ENCODE measurements at places on chromosomes 7 and 10. TPM values are rescaled to one million over a fixed set of nuclear protein-coding genes. Genes with fewer than 3 reads are reported as not detected.

Gene DDX50
- 50.2 TPM for total RNA-seq

Gene ANKRD26
- total RNA-seq = 9.4 TPM

GRCh38 chr10:116465546-116465945, 37.9 kb downstream of the PNLIPRP3 start:
- H3K4me3 ChIP-seq = no peak overlapping the region
- no peak for DNase-seq
- no peaks in the 10 kb centered on the region for H3K36me3 ChIP-seq
- no peaks in the 10 kb centered on the region for H3K4me1 ChIP-seq

DNA sequence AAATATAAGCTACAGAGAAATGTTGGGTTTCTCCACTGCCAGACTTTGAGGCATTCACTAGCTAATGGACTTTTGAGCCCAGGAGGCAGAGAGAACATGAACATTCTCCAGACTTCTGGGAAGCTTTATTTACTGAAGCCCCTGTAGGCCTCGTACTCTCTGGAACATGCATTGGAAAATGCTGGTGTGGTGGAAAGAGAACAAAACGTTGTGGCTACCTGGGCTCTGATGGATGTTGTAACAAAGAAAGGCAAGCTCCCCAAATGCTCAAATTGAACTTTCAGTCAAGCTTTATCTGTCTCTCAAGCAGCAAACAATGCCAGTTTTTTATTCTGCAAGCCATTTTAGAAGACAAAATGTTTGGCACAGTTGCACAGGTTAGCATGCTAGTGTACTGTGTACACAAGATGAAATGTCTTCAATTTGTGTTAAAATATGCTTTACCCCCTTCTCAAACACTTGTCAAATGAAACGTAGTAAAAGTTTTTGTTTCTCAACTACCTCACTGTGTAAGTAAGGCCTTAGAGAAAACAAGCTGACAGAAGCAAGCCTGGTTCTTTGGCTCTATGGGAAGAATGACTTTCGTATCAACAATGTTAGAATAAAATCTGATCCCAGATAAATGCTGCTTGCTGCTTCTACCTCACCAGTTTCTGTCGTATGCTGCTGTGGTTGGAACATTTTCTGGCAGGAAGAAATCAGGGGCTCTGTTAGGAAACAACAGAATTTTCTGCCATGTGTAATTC, 71.0 kb upstream of the CC2D2B start:
- no peaks in the 10 kb centered on the region for H3K4me1 ChIP-seq
- H3K27ac ChIP-seq = no peak overlapping the region
- H3K36me3 ChIP-seq = no peaks in the 10 kb centered on the region
- H3K27me3 ChIP-seq = no peaks in the 10 kb centered on the region

GRCh38 chr7:4866528-4867496, 5.0 kb upstream of the PAPOLB start:
- H3K4me1 ChIP-seq = no peaks in the 10 kb centered on the region
- no peak overlapping the region for H3K27ac ChIP-seq
- DNase-seq = no peak
- H3K27me3 ChIP-seq = no peaks in the 10 kb centered on the region

DNA sequence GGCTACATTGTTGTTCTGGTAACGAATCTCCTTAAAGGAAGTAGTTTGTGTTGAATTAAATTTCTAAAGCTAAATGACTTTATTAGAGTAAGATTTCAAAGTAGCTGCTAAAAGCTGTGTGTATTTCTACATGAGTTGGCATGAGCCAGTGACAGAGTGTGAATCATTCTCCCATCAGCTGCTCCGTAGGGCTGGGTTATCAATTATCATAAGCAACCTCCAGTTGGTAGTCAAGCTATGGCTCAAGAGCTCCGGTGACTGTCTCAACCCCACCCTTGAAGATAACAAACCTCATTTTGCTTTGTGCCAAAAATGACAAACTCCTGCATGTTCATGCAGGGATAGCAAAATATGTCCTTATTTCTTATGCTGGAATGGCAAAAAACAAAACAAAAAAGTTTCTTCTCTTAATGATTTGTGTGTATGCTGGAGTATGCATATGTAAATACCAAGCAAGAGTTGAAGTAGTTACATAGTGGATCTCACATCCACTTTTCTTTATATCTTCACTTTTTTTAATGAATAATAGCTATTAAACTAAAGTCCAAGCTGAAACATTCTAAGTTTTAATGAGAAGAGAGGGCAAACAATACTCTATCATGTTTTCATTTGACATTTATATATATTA, 249.4 kb downstream of the CACNA2D1 start:
- no peak for DNase-seq
- no peak overlapping the region for H3K4me3 ChIP-seq
- H3K27ac ChIP-seq = no peak overlapping the region
- H3K36me3 ChIP-seq = no peaks in the 10 kb centered on the region
- no peaks in the 10 kb centered on the region for H3K4me1 ChIP-seq

Data from H9 (cell line).